ENCODE measurements at places on chromosomes 2 and 18.
A peak's percentile ranks its signal among the peaks of the same experiment; 100 is the strongest.

- DNase-seq = peak; percentile 56
These were observed 1.1 kb downstream of the HK2 start for GRCh38 chr2:74834792-74835755.

GRCh38 chr2:56034258-56034657, 110.7 kb upstream of the EFEMP1 start:
- no peak for DNase-seq

GRCh38 chr2:103327386-103327785, 565.6 kb downstream of the TMEM182 start:
- DNase-seq = no peak

DNA sequence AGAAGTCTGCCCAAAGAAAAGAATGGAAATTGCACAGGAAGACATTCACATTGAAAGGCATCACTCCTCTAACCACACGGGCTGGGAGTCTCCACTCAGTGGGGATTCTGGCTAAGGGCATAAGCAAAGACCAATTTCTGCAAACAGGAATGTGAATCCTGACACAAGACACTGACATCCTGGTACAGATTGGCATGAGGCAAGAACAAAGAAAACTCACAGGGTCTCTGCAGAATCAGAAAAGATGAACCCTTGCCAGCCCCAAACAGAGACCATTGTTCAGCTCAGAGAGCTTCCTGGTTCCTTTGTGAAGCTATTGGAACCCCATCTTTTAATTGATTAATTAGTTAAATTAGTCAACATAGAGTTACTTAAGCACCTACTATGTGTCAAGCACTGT, 82.3 kb downstream of the UPP2 start:
- DNase-seq = no peak

GRCh38 chr2:27131429-27131828, 3.0 kb downstream of the PREB start:
- DNase-seq = no peak
